ENCODE measurements at places on chromosomes 12 and 14.

DNA sequence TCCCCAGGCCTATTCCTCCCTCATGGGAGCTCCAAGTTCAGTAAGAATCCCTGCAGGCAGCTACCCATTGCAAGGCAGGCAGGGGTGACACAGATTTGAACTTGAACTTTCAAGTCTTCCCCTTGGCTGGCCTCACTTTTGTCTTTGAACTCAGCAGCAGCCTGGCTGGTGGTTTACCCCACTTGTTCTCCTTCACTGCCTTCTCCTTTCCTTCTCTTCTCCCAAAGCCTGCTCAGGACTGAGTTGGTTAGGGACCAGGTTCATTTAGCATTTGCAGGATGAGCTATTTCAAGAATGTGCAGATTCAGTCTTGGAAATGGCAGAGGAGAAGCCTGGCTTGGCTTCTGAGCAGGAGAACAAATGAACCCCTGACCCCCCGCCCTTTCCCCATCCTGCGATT is 67.7 kb upstream of the TBX3 start:
- no peak for DNase-seq

DNA sequence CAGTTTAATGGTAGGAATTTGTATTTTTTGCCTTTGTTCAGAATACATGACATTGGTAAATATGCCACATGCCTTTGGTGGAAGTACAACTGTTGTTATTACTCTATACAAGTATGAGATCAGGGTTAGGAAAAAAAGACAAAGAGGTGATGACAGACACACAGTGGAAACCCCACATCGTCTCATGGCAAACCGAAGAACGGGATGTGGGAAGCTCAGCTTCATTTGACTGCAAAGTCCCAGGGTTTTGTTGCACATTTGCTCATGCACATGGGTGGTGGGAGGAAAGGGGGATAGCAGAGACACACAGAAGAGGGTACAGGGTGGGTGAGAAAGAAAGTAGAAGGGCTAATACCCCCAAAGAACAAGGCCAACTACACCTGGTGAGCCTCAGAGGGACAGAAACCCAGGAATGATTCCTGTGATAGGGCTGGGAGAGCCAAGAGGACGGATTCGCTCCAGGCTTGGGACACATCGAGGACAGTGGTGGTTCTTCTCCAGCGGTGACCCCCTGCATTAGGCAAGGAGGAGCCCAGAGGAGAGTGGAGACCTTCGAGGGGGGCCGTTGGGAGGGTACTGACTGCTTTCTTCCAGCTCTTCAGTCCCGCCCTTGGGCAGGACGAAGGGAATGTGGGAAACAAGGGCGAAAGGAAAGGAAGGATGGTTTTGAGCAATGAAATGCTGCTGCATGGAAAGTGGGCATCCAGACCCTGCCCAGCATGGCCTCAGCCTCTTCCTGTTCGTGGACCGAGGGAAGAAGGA is 8.1 kb downstream of the VAMP1 start:
- DNase-seq: no peak

- DNase-seq: no peak
These were observed 36.6 kb downstream of the DHX37 start for GRCh38 chr12:124952295-124952694.

DNA sequence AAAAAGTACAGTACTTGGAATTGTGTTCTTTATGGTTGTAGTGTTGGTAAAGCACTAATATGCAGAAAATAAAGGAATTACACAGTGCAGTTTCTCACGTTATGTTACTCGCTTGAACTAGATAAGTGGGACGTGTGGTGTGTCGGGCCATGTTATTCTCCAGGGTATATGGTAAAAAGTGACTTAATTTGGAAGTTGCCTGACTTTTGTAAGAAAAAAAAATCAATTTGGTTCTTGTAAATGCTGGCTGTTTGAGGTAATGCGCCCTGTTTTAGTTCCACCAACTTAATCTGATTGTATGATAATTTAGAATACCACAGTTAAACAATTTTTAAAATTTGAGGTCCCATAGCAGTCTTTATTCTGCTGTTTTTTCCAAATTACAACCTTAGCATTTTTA is 4.1 kb downstream of the ARF6 start:
- no peak for DNase-seq

DNA sequence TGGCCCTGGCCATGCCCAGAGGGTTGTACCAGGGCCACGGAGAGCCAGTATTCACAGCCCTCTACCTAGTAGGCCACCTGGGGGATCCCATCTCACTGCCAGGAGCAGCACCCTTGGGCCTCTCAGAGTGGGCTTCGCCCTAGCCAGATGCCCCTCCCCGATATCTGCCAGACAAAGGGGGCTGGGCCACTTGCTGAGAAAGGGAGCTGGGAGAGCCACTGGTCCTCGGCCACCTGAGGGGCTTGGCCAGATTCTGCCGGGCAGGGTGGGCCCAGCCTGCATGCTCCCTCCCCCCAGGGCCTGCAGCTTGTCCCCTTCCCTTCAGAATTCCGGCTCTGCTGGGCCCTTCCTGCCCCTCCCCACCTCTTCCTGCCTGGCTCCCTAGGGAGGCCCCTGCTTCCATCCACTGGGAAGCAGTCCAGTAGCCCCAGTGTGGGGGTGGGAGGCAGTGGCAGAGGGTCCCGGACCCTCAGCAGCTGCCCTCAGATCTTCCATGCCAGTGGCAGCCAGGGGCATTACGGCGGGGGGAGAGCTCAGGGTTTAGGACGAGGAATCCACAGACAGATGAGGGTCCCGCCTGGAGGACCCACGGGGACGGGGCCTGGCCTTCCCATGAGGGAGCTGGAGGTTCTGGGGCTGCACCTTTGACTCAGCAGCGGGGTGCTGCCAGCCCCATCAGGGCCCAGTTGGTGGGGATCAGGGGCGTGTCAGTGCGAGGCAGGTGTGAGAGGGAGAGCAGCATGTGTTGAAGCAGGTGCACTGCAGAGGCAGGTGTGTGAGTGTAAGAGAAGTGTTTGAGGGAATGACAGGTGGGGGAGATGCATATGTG is 2.4 kb downstream of the CRIP2 start:
- no peak for DNase-seq

DNA sequence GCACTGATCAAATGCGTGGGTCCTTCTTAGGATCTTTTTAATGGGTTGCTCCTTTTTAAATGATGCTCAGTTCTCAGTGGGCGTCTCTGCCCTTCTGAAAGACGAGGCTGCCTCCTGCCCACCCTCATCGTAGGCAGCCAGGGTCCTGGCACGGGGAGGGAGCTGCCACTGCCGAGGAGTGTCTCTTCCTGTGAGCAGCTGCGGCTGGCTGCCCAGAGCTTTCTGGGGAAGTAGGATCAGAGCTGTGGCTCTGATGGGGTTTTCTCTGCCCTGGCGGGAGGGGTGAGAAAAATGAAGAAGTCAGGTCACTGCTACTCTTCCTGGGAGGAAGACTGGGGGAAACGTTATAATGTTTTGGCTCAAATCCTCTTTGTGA is 31.1 kb upstream of the BEGAIN start:
- no peak for DNase-seq

DNA sequence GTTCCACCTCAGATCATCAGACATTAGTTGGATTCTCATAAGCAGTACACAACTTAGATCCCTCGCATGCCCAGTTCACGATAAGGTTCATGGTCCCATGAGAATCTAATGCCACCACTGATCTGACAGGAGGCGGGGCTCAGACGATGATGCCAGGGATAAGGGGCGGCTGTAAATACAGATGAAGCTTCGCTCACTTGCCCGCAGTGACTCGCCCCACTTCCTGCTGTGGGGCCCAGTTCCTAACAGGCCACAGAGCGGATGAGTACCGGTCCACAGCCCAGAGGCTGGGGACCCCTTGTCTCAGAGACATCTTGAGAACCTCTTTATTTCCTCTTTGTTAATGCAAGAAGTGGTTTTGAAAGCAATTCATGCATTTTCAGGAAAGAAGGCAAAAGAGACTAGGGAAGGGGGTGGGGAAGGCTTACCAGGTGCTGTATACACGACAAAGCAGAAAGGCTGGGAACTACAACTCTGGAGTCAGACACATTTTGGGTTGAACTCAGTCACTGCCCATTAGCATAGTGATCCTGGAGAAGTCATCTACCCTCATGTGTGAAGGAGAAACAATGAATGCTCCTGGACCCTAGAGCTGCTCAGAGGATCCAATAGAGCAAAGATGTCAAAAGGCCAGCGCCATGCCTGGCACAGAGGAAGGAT is 68.7 kb downstream of the EID3 start:
- no peak for DNase-seq

GRCh38 chr14:102620413-102620812 is 28.0 kb downstream of the RCOR1 start:
- no peak for DNase-seq

DNA sequence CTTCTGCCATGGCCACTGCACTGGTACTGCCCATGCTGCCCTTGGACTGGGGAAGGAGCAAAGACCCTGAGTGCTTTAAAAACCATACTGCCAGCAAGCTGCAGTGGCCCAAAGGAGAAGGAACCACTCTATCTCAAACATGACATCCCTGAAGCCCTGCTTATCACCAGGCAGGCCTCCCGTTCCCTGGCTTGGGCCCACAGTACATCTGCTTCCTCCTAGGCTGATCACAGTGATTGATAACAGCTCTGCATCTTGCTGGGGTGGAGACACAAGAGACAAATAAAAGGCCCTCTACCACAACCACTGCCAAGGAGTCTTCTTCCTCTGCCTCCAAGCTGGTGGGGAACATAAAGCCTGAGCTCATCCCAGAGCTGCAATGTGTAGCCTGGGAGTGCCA is 567.5 kb downstream of the TRHDE start:
- no peak for DNase-seq

- no peak for DNase-seq
These were observed 41.5 kb downstream of the WDR20 start for GRCh38 chr14:102181187-102181586.

DNA sequence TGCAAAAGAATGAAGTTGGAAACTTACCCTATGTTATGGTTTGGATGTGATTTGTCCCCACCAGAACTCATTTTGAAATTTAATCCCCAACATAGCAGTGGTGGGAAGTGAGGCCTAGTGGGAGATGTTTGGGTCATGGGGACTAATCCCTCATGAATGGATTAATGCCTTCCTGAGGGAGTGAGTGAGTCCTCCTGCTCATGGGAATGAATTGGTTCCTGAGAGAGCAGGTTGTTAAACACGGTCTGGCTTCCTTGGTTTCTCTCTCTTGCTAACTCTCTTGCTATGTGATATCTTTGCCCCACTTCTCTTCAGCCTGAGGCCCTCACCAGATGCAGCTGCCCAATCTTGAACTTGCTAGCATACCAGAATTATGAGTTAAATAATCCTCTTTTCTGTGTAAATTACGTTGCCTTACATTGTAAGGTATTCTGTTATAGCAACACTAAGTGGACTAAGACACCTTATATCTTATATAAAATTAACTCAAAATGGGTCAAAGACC is 22.2 kb upstream of the CCDC91 start:
- no peak for DNase-seq

- no peak for DNase-seq
These were observed 50.4 kb downstream of the CHGA start for GRCh38 chr14:92973261-92973797.

DNA sequence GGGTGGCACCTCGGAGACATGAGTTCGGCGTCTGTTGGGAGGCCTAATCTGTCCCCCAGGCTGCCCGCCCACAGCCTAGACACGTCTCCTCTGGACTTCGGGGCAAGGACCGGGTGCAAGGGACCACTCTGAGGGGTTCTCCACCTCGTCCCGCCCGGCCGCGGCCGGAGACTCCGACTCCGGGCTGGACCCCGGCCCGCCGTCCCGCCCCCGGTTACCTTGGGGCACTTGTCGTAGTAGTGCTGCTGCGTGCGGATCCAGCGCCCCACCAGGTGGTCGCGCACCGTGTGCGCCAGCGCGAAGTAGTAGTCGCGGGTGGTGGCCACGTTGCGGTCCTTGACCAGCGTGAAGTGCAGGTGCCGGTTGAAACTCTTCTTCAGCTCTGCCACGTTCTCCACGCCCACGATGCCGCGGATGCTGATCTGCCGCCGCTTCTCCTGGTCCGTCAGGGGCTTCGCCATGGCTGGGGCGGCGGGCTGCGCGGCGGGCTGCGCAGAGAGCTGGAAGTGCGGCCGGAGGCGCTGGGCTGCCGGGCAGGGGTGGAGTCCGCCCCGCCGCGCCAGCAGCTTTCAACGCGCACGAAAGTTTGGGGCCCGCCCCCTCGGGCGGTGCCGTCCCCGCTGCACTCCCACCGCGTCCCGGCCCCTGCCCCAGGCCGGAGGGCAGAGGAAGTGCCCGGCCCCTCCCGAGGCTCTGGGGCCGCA is at the start of gene PYGL:
PYGL (minus strand) TSS at position 541 of the 704 bp plus-strand sequence; CDS start at position 461, 80 bp downstream.
- peak; percentile 20 for DNase-seq

- DNase-seq: no peak
These were observed 907.5 kb upstream of the MDGA2 start for GRCh38 chr14:48582938-48583337.

- no peak for DNase-seq
These were observed 18.7 kb downstream of the FLVCR2 start for GRCh38 chr14:75597149-75597548.

GRCh38 chr14:67609642-67610310 is 9.7 kb upstream of the PIGH start:
- DNase-seq: no peak

DNA sequence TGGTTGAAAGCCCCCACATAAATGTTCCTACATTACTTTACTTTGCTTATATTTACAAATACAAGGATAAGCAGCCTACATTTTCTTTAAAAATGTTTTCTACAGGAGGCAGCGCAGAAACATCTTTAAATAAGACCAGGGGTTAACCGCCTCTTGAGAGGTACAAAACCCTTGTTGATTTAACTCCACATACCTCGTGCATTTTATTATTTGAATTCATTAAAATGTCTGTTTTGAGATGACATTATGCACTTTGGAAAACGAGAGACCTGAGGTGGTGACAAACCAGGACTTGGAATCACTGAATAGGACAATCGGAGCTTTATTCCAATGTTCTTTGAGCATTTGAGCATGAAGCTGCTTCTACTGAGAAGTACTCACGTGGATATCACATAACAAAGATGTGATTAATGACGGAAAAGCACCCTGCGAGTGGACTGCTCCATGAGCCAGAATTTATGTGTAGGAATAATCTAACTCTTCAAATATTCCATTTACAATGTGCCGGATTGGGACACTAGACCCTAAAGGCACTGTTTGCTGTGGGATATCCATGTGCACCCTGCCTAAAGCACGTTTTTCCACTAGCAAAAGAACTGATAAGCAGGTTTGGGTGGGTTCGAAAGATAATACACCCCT is 746 bp upstream of the DUSP16 start:
- no peak for DNase-seq

GRCh38 chr12:99332936-99333591 is 314.5 kb upstream of the GARIN6 start:
- no peak for DNase-seq

GRCh38 chr14:66360366-66360926 is 125.7 kb upstream of the CCDC196 start:
- no peak for DNase-seq

DNA sequence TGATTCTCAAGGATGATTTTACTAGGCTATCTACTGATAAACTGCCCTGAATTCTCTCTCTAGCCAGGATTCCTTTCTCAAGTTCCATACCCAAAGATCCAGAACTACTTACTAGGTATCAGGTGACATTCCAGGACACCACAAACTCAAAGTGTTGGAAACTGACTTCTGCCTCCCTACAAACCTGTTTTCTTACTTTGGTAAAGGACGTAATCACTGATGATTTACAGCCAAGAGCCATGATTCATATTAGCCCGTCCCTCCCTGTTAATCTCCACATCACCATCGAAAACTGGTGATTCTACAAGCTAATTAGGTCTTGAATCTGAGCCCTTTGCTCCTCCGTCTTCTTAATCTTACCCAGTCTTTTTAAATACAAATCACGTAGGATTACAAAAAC is 1.0 kb upstream of the ATG14 start:
- no peak for DNase-seq

All from stimulated activated CD4-positive, alpha-beta T cell treated with anti-CD3 and anti-CD28 coated beads, Interleukin-1b, Interleukin-23, amount 100 ng/mL, for 24 hours (primary cell).